ENCODE measurements at places on chromosomes 1 and 21.

DNA sequence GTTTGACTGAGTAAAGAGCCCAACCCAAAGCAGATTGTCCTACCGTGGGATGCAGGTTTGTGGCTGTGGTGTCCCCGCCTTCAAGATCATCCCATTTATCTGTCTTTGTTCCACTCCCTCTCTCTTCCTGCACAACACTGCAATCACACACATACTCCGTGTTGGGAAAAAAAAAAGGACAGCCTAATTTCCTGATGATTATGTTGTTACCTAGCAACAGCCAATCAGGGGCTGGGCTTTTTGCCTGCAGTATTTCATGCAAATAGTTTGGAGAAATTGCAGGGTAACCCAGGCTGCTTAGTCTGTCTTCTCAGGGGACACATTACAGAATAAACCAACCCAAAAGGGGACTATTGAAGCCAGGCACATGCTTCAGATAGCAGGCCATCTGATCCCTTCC is 38.3 kb downstream of the PHC2 start:
- peak; percentile 79 for DNase-seq

GRCh38 chr1:243842978-243843511 is 7.0 kb downstream of the AKT3 start:
- peak; percentile 14 for DNase-seq

- DNase-seq = no peak
Measured at GRCh38 chr1:180040034-180040433, 85.4 kb downstream of the CEP350 start.

DNA sequence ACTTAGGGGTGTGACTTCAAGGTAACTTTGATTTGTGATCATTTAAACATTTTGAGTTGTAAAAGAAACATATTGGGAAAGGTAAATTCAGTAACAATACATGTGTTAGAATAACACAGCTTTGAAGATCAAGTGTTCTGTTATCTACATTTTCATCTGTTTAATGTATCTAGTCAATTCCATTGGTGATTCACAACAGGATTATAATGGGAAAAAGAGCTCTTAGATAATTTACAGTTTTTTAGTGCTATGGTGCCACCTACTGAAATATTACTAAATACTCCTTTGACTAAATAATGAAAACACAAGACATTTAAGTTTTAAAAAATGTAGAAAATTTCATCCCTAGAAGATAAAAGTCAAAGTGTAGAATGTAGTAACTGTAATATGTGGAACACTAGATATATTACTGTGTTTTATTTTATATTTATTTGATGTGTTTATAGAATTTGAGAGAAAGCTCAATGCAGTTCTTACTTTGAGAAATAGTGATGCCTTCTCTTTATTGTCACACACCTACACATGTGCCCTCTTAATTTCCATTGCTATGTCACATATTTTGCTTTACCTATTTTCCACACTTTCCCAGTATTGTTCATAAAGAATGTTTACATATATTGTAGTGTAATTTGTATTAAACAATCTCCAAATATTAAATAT is 47.4 kb downstream of the PTPRC start:
- peak; percentile 68 for DNase-seq

GRCh38 chr1:11938722-11939526 is 4.4 kb downstream of the PLOD1 start:
- DNase-seq = no peak

DNA sequence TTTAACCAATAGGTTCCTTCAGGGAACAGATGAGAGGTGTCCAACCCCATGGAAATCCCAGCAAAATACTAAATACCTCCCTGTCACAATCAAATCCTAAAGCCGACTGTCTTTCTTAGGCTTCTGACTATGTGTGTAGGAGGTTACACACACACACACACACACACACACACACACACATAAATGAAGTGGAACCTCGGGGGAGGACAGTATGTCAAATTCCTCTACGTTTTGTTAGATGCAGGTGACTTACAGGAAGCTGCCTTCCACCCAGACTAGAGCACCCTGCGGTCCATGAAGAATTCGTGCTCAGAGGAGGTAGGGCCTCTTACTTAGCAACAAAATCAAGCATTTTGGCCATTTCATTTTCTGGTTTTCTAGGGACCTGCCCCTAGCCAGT is 16.4 kb downstream of the RSPH1 start:
- no peak for DNase-seq

Measured in A673 (cell line).